ENCODE measurements at places on chromosomes 4 and X. TPM values are rescaled to one million over a fixed set of nuclear protein-coding genes. Genes with fewer than 3 reads are reported as not detected.
A peak's percentile ranks its signal among the peaks of the same experiment; 100 is the strongest.

COL25A1 gene
- under 0.01 TPM for total RNA-seq

GRCh38 chr4:189838821-189839497 is 101.7 kb upstream of the FRG1 start:
- no peak overlapping the region for H3K27ac ChIP-seq
- no peaks in the 10 kb centered on the region for H3K36me3 ChIP-seq

DNA sequence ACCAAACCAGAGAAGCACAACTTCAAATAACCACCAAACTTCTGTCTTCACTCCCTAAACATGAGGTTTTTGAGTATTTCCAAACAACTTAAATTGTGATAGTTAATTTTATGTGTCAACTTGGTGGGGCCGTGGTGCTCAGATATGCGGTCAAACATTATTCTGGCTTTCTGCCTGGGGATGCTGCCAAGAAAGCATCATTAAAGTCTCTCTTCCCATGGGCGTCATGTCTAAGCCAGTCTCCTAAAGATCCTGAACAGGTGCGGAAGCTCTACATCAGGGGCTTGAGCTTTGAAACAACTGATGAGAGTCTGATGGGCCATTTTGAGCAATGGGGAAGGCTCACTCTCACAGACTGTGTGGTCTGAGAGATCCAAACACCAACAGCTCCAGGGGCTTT is 24.1 kb upstream of the SOD3 start:
- no peaks in the 10 kb centered on the region for H3K27me3 ChIP-seq
- no peak overlapping the region for H3K4me3 ChIP-seq
- no peak overlapping the region for H3K27ac ChIP-seq
- DNase-seq = no peak
- peaks cover 8% of the 10 kb centered on the region for H3K4me1 ChIP-seq
- H3K36me3 ChIP-seq = no peaks in the 10 kb centered on the region

DNA sequence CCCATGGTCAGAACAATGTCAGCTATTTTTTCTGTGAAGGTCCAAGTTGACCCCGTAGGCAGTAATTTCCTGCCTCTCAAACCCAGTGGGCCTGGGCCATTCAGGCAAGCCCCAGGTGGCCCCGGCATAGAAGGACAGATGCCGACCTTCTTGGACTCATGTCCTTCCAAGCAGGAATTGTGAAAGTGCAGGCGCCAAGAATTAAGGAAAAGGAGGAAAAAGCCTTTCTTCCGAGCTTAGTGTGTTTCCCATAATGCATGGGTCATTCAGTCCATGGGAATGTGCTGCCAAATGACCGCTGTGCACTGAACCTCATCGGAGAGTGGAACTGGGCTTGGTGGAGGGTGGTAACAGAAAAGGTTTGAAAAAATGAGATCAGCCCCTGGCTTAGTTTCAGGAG is 196.5 kb upstream of the HS3ST1 start:
- H3K4me1 ChIP-seq = peaks cover 16% of the 10 kb centered on the region
- H3K27ac ChIP-seq = no peak overlapping the region
- H3K27me3 ChIP-seq = no peaks in the 10 kb centered on the region

GRCh38 chr4:85058551-85058950 is 92.1 kb upstream of the WDFY3 start:
- H3K36me3 ChIP-seq = no peaks in the 10 kb centered on the region
- H3K27me3 ChIP-seq = no peaks in the 10 kb centered on the region
- DNase-seq = peak; percentile 8

GRCh38 chr4:48891028-48891619 is 15.4 kb downstream of the OCIAD2 start:
- H3K4me1 ChIP-seq = no peaks in the 10 kb centered on the region
- no peak for DNase-seq
- no peaks in the 10 kb centered on the region for H3K36me3 ChIP-seq
- H3K4me3 ChIP-seq = no peak overlapping the region

- DNase-seq = peak; percentile 56
- peak overlapping the region; percentile 4 for H3K27ac ChIP-seq
- H3K36me3 ChIP-seq = peaks cover 6% of the 10 kb centered on the region
- H3K4me1 ChIP-seq = peaks cover 17% of the 10 kb centered on the region
- no peak overlapping the region for H3K4me3 ChIP-seq
Observed at GRCh38 chr4:98641376-98641775, 17.0 kb downstream of the TSPAN5 start.

Data from IMR-90 (cell line).